Activated effector memory CD4-positive, alpha-beta T cell treated with anti-CD3 and anti-CD28 coated beads, Interleukin-2, amount 50 U/mL, for 16 hours (primary cell): ENCODE measurements at places on chromosomes 2 and 18.

- peak; percentile 78 for DNase-seq
These were observed 15.4 kb downstream of the HK2 start for GRCh38 chr2:74849228-74849892.

DNA sequence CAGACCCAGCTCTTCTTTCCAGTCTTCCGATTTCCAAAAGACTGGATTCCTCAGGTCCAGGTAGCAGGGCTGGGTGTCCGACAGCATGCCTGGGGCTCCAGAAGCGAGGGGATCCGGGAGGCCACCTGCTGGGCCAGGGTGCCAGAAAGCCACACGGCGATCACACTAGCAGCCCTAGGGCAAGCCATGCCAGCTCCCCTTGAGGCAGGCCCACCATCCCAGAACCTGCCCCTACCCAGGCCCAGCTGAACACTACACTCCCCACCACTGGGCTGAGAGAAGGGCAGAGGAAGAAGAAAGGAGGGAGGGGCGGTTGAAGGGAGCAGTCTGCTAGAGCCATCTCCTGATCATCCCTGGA, 163.1 kb downstream of the TNS1 start:
- no peak for DNase-seq

- DNase-seq: no peak
These were observed 25.5 kb downstream of the TANC1 start for GRCh38 chr2:158993721-158994587.

- DNase-seq: no peak
These were observed 21.6 kb upstream of the AGFG1 start for GRCh38 chr2:227450311-227450841.

GRCh38 chr18:32158108-32158624, 31.7 kb upstream of the MEP1B start:
- DNase-seq: peak; percentile 86

DNA sequence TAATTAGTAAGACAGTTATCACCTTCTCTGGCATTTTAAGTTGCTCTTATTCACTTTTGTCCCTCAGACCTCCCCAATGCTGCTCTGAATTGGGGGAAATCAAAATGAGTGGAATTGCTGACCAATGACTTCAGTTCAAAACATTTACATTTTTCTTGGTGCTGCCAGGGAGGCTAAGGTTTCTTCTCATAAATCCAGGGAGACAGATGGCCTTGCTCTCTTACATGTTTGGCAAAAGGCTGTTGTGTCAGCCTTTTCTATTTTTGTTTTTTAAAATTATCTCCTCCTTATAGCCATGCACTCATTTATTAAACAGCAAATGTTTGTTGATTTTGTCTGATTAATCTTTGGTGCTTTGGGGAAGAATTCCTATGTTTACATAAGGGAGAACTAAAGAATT, 82.0 kb downstream of the GALNT13 start:
- DNase-seq: no peak

DNA sequence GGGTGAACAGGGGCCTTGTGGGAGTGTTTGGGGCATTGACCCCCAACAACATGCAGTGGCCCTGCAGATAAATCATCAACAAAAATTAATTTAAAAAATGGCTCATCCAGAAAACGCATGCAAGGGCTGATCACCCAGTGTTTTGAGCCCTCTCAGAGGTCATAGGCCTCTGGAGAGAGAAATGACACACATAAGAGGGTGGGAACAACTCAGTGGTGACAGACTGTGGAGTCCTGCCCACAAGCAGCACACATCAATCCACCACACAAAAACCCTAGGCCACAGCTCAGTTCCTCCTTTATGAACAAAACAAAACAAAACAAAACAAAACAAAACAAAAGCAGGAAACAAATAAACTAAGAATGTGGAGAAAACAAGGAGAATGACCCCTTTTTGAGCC, 351.7 kb upstream of the SPHKAP start:
- DNase-seq: no peak

DNA sequence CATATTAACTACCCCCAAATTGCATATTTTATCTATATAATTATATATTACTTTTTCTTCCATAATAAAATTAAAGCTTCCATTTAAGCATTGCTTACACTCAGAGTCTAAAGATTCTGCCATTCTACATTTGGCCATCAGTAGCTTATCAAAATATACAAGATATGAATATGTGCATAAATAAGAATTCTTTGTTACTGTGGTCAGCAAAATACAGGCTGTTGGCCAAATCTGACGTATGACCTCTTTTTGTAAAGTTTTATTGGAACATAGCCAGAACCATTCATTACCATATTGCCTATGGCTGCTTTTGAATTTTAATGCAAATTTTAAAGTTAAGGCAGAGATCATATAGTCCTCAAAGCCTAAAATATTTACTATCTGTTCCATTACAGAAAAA, 643.9 kb upstream of the VRK2 start:
- no peak for DNase-seq

DNA sequence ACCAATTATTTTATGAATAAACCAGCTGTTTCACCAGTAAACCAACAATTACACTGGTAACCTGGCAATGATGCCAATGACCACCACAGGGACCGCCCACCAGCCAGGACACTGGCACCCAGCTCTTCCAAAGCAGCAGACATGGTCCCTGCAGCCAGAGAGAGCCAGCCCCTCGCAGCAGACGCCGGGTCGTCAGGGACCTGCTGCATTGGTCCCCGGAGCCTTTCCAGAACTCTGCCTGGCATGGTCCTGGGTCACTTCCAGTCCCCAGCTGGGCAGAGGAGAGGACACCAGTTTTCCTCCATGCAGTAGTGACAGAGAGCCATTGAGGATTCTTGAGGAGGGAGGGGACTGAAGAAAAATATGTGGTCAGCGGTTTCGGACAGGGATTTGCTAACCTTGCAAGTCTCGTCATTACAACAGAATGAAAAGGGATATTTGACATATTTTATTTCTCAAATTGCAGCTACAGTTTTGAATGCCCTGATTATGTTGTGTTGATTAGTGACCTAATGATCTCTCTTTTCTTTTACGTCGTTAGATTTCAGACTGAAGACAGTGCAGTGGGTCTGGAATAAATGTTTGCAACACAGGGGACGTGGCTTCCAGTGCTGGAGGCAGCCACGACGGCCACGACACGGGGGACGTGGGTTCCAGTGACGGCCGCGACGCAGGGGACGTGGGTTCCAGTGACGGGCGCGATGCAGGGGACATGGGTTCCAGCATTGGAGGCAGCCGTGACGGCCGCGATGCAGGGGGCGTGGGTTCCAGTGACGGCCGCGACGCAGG, 154.5 kb downstream of the TPO start:
- DNase-seq: no peak

- no peak for DNase-seq
These were observed 98.1 kb downstream of the MYO3B start for GRCh38 chr2:170276056-170276455.

GRCh38 chr2:89763254-89763580, 1071.7 kb downstream of the RPIA start:
- peak; percentile 64 for DNase-seq

- no peak for DNase-seq
These were observed 32.4 kb upstream of the CASP10 start for GRCh38 chr2:201150454-201151020.

DNA sequence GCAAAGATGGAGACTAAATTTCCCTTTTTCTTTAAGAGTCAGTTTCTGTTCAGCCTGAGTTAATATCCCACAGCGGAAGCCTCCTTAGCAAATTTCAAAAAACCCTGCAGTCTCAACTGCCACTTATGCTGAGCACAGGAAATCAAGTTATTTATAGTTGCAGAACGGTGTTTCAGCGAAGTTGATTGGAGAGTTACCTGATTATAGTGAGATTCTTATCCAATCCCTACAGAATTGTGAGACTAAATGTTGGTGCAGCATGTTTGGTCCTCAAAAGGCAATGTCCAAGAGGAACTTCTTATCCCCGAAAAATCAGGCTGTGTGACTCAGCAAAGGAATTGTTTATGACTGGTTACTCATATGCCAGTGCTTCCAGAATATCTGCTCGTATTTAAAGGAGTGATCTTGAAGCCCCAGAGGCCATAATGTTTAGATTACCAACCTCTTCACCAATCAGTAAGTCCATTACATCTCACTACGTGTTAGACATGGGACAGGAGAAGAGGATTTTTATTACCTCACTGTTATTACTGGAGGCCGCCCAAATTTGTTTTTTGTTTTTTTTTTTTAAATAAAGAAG, 67.9 kb downstream of the LRRFIP1 start:
- DNase-seq: peak; percentile 64

- no peak for DNase-seq
These were observed 59.4 kb upstream of the SOS1 start for GRCh38 chr2:39179974-39180960.

DNA sequence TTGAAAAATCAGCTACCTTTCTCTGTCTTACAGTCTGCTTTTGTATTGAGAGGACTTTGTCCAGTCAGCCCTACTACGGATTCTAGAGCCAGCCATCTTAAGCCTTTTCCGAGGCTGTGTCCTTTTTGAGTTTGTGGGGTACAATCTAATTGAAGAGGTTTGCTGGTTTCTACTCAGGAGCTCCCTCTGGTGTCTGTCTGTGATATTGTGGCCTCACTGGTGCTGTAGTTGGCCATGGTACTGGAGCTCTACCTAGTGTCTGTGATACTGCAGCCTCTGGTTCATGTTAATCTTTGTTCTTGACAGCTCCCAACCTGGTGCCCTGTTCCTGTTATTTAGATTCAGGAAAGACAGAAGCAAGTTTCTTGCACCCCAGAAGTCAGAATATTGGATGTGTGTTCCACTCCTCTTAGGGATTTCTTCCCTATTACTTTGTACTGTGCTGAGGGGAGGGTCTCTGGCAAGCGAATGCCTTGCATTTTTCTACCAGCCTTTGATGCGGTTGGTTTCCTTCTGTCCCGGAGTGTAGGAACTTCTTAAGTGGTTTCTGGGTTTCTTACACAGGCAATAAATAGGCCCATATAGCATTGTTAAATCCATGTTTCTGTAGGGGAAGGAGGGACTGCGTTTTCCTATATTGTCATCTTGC, 78.5 kb downstream of the ACSL3 start:
- DNase-seq: peak; percentile 76

- DNase-seq: no peak
These were observed 1132.9 kb upstream of the ZEB2 start for GRCh38 chr2:145652571-145653545.
